ENCODE measurements at places on chromosomes 7 and 10. TPM values are rescaled to one million over a fixed set of nuclear protein-coding genes. Genes with fewer than 3 reads are reported as not detected.
A peak's percentile ranks its signal among the peaks of the same experiment; 100 is the strongest.

DNA sequence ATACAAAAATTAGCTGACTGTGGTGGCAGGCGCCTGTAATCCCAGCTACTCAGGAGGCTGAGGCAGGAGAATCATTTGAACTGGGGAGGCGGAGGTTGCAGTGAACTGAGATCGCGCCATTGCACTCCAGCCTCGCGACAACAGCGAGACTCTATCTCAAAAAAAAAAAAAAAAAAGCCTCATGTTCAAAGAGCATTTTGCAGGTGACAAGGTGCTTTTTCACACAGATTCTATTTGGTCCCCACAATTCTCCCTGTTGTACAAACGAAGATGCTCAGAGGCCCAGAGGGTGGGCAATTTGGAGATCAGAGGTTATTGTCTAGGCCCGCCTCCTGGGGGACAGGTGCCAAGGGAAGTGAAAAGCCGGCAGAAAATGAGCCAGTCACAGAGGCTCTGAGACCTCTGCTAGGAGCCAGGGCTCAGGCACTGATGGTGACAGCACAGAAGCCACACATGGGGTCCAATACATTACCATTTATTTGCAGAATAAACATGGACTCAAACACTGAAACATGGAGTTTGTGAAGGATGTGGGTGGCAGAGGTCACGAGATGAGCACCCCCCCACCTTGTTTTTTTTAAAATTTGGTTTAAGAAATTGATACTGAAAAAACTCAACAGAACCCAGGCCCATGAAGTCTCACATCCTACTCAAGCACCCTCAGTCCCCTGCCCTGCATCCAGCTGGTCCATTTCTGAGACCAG, 882 bp upstream of the GAL3ST4 start:
- no peak for DNase-seq

DNA sequence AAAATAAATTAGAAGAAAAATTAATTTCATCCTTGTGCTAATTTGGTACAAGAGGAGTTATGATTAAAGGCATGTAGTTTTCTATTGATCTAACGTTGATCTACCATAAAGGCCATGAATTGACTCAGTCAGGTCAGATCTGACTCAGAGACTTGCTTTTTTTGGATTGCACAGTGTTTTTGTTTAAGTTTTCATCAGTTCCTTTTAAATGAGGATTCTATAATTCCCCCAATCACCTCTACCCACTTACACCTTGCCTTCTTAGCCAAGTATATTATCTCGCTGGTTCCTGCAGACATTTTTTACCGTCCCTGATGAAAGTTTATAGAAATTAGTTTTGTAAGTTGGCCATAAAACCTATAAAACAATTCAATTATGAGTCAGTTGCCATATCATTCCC, 132.4 kb upstream of the PALS2 start:
- DNase-seq = peak; percentile 8

DNA sequence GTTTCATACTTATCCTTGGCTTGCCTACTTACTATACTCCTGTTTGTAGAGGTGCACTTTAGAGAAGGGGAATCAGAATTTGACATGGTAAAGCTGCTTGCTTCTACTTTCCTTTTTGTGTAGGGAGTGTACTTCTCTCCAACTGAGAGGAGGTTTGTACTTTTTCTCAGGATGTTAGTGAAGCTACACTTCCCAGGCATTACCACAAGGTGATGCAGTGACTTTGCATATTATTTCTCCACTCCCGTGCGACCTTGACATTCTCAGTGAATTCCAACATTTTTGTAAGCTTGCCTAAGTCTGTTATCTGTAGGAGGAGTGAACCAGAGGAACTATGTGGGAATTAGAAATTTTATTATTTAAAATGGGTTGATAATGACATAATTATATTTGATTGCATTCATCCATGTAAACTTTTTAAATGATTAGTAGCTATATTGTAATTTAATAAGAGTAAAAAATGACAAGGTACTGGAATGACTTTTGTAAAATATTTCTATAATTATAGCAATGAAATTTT, 5.2 kb downstream of the TAX1BP1 start:
- peak; percentile 58 for DNase-seq

DNA sequence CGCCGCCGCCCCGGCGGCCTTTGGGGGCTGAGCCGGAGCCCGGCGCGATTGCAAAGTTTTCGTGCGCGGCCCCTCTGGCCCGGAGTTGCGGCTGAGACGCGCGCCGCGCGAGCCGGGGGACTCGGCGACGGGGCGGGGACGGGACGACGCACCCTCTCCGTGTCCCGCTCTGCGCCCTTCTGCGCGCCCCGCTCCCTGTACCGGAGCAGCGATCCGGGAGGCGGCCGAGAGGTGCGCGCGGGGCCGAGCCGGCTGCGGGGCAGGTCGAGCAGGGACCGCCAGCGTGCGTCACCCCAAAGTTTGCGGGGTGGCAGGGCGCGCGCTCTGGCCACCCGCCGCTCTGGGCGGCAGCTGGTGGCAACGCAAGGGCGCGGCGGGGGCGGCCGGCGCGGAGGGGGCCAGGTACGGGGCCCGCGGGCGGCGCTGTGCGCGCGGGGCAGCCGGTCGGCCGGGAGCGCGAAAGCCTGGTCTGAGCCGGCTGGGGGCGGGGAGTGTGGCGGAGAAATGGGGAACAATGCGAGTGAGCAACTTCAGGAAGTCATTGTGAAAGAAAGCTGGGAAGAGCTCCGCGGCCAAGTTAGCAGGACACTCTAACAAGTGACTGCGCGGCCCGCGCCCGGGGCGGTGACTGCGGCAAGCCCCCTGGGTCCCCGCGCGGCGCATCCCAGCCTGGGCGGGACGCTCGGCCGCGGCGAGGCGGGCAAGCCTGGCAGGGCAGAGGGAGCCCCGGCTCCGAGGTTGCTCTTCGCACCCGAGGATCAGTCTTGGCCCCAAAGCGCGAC, at the start of gene IKZF1:
Gene IKZF1, plus strand, starts transcription at position 588 of the 782 bp plus-strand sequence. CDS start 14,346 bp downstream, outside the sequence.
- DNase-seq = peak; percentile 5

DNA sequence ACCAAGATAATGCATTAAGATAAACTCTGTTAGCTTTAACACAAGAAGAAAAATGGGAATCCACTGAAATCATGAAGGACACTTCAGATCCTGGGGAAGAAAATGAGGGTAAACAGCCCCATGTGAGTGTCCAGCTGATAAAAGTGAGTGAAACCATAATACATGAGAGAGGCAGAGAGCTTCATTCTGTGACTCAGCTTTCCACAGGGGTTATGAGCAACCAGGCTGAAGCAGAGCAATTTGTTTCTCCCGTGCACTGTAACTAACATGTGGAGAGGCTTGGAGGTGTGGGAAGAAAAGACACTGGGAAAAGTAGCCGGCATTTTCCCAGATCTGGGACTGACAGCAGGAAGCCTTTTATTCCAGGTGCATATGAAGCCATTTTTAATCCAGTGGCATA, 971.7 kb downstream of the ANKRD7 start:
- peak; percentile 1 for DNase-seq

- peak; percentile 31 for DNase-seq
Observed at GRCh38 chr7:21099432-21099831, 312.7 kb upstream of the SP8 start.

CALHM3 gene
- not detected for polyA plus RNA-seq

ATOH7 gene
- 0.03 TPM for polyA plus RNA-seq

Data from mammary epithelial cell (primary cell).